ENCODE measurements at places on chromosomes 12 and 14.

DNA sequence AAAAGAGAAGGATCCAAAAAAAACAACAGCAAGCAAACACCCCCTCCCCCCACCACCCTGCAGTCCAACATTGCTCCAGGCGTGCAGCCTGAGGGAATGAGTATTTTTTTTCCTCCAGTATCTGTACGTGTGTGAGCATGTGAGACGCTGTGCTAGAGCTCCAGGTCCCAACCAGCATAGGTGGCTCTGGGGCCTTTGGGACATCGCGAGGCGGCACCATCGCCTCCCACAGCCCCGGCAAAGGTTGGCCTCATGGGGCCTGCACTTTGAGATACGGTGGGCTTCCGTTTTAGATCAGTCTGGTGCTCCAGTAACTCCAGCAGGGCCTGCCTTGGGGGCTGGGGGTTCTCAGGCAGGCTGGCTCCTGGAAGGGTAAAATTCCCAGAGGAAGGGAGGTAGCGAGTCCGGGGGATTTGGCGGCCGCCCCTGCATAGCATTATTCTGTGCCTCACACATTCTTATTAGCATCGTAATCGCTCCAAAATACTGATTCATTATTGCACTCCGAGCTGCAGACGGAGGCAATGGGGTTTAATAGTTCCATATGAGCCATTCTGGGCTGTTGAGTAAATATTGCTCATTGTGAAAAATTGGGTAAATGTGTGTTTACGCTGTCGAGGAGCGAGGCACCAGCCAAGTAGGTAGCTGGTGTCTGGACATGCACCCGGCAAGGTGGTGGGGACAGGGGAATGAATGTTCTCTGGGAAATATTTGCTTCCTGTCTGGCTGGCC is 143.1 kb upstream of the MYL2 start:
- DNase-seq, result no peak

DNA sequence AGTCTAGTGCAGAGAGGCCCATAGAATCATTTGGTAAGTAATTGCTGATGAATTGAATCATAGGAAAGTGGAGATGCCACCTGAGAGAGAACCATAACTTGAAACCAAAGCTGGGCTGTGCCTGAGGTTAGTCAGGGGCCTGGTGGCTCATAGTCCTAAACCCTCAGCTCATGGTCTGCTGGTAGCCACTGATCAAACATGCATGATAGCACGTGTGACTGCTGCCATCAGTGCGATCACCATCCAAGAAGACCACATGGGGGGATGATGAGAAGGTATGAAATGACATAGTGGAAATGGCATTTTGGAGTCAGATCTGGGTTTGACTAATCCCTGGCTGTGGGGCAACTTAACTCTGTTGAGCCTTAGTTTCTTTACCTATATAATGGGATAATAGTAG is 190.5 kb downstream of the CACNA1C start:
- no peak for DNase-seq

DNA sequence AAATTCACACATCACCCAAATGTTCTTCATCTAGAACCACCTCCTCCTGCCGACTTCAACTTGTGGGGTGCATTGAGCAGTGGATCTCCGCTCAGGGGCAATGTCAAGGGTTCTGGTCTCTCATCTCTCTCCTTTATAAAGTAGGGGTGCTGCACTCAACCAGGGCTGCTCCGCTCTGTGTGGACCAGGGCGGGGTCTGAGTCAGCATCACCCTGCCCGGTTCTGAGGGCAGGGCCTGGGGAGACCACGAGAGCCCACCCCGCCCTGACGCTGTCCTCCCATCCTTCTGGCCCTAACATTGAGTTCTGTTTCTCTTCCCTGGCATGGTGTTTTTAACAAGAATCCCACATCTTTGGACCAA is 311.6 kb upstream of the DIO3 start:
- no peak for DNase-seq

DNA sequence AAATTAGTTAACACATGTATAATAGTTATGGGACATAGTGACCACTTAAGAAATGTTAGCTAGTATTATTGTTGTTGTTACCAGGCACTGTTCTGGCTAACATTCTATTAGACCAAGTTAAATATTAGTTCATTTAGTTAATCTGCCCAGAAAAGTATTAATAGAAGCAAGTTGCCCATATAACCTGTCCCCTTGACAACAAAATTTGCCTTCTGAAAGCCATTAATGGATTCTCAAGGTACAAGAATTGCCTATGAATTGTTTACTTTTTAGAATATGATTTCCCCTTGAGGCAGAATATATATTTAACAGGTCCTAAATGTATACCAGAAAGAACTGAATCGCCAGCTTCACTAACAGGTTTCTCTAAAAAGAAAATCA is 167.3 kb upstream of the TMCC3 start:
- no peak for DNase-seq

DNA sequence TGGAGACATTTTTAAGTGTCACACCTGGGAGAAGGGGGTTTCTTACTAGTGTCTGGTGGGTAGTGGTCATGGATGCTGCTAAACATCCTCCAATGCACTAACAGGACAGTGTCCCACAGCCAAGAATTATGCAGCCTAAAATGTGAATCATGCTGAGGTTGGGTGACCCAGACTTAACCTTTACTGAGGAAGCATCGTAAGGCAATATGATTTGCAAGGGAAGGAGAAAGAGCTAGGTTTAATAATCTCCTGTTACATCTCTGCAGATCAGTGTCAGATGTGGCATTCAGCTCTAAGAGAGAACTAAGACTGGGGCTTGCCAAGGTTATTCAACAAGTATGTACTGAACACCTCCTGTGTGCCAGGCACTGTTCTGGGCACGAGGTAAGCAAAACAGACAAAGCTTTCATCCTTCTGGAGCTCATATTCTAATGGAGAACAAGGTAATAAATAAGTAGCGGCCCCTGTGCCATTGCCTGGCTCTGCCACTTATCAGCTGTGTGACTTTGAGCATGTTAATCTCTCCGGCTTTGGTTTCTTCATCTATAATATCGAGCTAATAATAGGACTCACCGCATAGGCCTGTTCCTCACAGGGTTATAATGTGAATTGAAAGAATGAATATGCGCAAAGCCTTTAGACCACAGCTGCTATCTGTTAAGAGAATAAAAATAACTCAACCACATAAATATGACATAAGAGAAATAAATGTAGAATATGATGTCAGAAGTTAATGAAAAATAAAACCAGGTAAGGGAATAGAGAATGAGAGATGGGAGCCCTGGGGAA is 13.5 kb upstream of the GOLGA5 start:
- DNase-seq, result no peak
